Stimulated activated CD4-positive, alpha-beta T cell treated with anti-CD3 and anti-CD28 coated beads, Interleukin-2, amount 100 ng/mL, for 48 hours (primary cell): ENCODE measurements at places on chromosomes 4 and X.

DNA sequence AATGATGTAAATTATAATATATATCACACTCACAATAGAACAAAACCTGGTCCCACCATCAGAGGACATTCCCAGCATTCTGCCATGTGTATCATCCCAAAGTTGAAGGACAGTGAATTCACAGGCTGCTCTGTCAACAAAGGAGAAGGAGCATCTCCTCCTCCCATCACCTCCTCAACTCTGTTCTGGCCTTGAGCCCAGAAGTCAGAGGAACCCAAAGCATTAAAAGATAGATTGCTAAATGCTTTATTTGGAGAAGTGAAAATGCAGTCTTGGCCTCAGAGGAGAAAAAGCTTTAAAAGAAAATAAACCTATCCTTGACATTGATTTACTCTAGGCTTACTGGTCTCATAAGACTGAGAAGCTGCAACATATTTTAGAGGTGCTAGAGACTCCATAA is 268.8 kb upstream of the RASGEF1B start:
- no peak for DNase-seq

DNA sequence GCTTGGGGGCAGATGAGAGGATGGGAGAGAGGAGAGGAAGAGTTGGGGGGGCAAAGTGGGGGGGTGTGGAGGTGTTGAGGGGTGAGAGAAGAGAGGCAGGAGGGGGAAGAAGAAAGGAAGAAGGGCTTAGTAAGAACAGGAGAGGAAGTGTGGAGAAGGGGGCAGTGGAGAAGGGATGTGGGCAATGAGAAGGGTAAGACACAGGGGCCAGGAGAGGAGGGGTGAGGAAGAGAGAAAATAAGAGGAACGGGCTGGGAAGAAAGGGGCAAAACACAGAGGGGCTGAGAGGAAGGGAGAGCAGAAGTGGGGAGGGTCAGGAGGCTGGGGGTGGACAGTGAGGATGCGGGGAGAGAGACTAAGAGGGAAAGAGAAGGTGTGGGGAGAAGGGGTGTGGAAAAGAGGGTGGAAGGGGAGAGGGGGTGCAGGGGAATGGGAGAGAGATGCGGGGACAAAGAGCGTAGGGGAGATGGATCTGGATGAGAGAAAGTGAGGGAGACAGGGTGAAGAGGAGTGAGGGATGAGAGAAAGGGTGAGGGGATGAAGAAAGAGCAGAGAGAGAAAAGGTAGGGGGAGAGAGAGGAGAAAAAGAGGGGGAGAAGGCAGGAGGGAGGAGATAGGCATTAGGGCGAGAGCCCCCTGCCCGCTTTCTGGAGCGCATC is 12.9 kb downstream of the SH3KBP1 start:
- no peak for DNase-seq

- no peak for DNase-seq
These were observed 68.4 kb downstream of the TRAPPC11 start for GRCh38 chr4:183727482-183727881.

GRCh38 chr4:37799941-37800554 is 26.4 kb upstream of the PGM2 start:
- DNase-seq, result no peak

GRCh38 chr4:79991601-79992000 is 81.4 kb downstream of the ANTXR2 start:
- no peak for DNase-seq

- DNase-seq, result no peak
These were observed 38.7 kb downstream of the CCKAR start for GRCh38 chr4:26451597-26451996.

- no peak for DNase-seq
These were observed 138.8 kb upstream of the IL15 start for GRCh38 chr4:141497627-141498026.
